ENCODE measurements at places on chromosomes 6 and 20.

DNA sequence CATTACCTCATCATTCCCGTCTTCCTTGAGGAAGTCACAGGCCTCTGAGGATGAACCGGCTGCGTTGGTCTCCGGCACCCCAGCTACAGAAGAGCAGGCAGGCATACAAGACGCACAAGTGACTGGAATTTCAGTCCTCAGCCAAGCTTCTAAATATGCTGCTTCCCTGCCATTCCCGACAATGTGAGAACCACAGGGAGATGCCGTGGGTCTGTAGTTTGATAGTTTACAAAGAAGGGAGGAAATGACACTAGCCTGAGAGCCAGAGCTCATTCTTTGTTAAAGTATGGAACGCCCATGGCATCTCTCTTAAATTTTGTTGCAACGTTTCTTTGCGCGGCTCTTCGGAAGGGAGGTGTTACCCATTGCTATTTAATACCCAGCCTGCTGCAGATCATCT, 25.7 kb downstream of the HEBP2 start:
- no peak for DNase-seq

DNA sequence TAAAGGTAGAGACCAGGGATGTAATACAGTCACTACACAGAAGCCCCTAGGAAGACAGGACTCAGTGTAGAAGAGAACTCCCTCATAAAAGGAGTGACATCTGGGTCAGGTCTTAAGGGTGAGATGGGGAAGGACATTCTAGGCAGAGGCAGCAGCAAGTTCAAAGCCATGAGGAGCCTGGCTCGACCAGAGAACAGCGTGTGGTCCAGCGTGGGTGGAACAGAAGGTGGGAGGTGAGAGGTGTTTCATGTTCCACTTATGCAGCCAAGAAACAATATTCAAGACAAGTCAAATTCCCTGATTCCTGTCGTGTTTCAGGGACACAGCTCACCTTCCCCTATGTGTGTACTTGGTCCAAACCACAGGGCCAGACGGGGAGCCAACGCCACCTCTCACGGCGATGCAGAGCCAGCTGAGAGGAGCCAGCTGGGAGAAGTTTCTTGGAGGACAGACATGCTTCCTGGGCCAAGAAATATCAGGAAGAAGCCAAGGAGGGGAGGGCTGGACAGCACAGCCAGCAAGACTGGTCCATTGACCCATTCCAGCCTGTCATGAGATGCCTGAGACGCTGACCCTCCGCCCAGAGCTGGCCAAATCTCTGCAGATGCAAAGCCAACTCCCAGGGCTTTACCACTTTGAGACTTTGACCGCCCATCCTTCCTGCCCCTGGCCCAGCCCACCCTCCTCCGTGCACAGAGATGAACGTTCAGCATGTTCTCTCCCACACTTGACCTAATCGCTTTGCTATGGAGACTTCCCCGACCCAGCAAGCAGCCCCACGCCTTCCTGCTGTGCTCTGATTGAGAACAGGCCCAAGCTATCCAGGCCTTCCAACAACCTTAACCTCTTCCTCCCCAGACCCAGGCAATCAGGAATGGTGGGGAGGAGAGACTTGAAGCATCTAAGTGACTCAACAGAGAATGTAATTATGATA, 113.8 kb downstream of the PRND start:
- no peak for DNase-seq

DNA sequence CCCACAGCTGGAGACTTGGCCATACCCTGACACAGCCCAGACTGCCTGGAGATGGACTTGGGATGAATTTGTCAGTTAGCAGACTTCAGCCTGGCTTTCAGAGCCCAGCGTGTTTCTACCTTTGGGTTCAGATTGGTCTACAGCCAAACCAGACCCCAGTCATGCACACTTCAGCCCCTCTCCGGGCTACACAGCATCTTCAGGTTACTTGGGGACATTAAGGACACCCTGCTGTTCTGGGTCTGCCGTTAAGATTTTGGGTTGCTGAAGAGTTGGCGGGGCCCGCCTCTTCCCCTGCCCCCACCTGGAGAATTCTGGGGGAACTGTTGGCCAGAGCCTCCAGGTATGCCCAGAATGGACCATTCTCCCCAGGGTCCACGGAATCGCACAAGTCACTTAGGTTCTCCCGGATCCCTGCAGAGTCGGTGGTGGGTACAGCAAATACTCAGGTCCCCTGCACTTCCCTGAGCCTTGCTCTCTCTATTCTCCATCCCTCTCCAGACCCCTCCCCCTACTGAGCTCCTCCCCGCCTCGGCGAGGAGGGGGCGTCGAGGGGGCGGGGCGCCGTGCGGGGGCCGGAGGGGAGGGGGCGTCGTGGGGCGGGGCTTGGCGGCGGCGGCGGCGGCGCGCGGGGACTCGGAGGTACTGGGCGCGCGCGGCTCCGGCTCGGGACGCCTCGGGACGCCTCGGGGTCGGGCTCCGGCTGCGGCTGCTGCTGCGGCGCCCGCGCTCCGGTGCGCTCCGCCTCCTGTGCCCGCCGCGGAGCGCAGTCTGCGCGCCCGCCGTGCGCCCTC, at the start of gene PTK7:
TSS of gene PTK7 (plus strand) at position 645 of the 794 bp plus-strand sequence. CDS start 175 bp downstream, outside the sequence.
- DNase-seq = no peak

DNA sequence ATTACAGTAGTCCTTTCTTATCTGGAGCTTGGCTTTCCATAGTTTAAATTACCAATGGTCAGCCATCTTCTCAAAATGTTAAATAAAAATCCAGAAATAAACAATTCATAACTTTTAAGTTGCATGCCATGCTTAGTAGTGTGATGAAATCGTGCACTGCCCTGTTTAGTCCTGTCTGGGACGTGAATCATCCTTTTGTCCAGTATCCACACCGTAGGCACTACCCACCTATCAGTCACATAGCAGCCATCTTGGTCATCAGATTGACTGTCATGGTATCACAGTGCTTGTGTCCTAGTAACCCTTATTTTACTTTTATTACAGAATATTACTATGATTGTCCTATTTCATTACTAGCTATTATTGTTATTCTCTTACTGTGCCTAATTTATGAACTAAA, 924.1 kb downstream of the EYS start:
- no peak for DNase-seq

DNA sequence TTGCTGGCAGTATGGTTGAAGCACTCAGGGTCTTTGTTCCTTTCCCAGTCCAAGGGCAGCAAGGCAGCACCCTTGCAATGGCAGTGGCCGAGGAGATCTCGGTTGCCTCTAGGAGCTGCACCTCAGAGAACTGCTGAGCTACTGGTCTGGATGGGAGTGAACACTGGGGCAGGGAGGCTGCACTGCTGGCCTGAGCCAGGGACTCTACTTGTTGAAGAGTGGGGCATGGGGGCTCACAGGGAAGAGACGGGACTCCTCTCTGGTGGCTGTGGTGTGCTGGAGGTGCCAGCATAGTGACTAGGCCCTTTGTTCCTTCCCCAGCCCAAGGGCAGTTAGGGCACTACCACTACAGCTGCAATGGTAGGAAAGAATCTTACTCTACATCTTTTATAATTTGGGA, 203.0 kb downstream of the ZDHHC14 start:
- no peak for DNase-seq

DNA sequence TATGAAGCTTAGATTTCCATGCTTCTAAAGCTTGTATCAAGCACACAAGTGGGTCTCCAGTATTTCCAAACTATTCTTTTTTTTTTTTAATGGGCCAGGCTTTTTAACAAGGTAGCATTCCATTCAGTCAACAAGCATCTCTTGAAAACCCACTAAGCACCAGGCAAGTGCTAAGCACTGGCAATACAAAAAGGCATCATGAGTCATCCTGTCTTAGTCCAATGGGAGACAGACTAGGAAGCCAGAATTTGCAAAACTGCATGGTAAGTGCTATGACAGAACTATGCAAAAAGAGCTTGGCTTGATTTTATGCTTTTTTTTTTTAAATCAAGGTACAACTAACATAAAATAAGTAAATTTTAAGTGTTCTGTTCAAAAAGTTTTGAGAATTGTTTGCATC, 109.3 kb upstream of the DST start:
- DNase-seq = no peak

Measured in CD4-positive, alpha-beta T cell (primary cell).